ENCODE measurements at places on chromosomes 6 and 20.

GRCh38 chr20:8798505-8798904 lies 270.4 kb upstream of the PLCB4 start:
- DNase-seq, result no peak

GRCh38 chr6:111987295-111987694 lies 66.6 kb upstream of the CCN6 start:
- peak; percentile 52 for DNase-seq

DNA sequence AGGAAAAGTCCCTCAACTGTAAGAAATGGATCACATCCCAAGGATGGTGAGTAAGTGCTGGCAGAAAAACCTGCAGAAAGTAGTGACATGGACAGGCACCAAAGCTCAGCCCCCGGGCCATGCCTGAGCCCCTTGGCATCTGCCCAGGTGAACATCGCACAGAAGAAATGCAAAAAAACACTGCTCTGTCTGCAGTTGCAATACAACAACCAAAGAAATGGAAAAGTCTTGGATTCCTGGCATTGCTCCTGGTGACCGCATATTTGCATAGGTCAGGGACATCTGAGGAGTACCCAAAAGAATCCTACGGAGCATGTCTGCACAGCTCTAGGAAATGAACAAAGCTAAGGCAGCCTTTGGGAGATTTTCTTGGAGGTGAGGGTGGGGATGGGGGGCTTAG lies 63.1 kb upstream of the PTPRT start:
- DNase-seq, result no peak

DNA sequence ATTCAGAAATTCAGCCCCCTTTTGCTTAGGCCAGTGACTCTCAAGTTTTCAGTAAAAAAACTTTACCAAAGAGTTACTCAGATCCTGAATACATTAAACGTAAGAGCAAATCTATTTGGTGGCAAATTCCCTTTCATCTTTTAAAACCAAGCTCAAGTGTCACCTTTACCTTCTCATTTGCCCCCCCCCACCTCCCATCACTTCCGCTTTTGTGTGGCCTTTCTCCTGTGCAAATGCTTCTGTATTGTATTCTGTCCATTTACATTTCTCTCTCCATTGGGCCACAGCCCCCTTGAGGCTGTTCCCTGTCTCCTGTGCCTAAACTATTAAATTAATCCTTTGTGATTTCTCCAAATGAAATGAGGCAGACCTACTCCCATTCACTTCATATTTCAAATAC lies 1.9 kb downstream of the NOL7 start:
- DNase-seq, result no peak

- no peak for DNase-seq
These were observed 57.5 kb downstream of the MBOAT1 start for GRCh38 chr6:20154753-20155152.

- DNase-seq, result peak; percentile 49
These were observed 175.6 kb upstream of the RNF24 start for GRCh38 chr20:4190792-4191519.

DNA sequence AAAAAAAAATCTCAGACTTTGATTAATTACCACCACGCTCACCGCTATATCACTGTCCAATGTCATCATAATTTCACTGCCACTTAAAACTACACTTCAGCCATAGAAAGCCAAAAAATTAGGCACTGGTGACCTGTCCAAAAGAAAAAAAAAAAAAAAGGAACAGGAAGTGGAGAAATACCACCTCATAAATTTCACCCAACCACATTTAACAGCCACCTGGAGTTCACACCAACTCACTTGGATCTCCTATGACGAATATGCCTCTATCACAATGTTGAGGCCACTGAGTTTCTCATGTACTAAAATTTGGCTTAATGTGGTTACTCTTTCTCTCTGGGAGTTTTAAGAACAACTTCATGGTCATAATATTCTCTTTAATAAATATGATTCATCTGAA lies 237.5 kb upstream of the RSPO3 start:
- DNase-seq, result no peak

- DNase-seq, result peak; percentile 76
These were observed 44.5 kb upstream of the LAMA4 start for GRCh38 chr6:112298816-112299281.

Data from RWPE1 (cell line).